ENCODE measurements at places on chromosomes 11 and 22.

DNA sequence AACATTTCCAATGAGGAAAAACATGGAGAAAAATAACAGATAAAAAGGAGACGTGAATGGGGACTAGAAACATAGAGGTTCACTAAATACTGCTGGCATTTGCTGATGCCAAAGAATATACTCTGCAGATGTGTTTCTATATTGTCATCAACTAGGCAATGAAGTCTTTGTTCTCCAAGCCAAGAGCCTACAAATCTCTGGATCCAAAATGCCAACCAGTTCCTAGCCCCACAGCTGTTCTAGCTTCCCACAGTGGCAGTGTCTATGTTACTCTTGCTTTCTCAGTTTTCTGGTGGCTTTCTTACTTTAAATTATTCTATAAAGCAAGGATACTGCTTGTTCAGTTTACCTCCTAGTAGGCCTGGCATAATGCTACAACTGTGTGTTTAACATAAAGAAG is 977.9 kb upstream of the CCDC90B start:
- DNase-seq = no peak

DNA sequence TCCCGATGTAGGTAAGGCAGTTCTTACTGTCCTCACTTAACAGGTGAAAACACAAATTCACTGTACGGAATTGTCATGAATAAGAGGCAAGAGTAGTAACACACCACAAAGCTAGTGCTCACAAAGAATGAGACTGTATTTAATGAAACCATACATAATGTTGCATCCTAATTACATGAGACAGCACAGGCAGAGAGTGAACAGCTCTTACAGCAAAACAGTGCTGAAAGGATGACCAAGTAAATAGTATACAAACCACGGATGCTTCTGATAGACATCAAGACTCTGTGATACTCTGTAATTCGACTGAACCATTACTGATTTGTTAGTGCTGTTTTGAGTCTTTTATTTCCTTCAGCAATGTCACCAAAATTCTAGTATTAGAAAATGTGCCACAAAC is 282.3 kb downstream of the TTC28 start:
- no peak for DNase-seq

DNA sequence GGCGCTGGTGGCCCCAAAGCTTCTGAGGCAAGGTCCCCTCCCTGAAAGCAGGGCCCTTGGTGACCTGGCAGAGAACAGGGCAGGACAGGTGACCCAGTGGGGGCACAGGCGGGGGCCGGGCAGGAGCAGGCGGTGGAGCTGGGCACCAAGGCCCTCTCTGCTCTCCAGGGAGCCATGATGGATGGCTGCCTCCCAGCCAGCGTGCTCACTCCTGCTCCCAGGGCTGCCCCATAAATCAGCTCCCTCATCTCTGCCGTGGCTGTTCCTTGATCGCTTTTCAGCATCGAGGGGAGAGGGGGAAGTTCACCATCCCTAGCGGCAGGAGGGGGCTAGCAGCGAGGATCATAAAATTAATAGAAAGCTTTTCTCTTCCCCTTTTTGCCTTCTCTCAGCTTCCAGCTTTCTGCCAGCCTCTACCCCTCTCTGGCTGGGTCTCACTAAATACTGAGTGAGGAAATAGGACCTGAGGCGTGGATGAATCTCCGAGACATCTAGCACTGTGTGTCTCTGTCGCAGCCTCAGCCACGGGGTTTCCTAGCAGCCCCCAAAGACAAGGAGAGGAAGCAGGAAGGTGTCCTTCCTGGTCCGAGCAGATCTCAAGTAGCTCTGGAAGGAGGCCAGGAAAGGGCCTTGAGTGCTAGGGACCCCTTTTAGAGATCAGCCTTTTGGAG is 22.2 kb upstream of the ELFN2 start:
- no peak for DNase-seq

DNA sequence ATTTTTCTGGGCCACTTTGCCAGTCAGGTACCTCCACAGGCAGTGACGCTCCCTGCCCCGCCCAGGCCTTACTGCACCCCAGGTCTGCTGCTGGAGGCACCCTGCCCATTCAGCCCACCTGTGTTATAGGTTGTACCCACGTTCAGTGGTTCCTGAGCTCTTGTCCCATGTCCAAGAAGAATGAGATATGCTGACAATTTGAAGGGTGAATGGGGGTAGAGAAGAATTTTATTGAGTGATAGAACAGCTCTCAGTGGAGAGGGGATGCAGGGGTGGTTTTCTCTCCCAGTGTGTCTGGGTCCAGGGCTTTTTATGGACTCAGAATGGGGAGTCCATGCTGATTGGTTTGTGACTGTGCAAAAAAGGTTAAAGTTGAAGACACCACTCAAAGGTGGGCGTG is 149.7 kb downstream of the LDLRAD3 start:
- no peak for DNase-seq

- no peak for DNase-seq
Measured at GRCh38 chr11:116650052-116650451, 122.7 kb downstream of the BUD13 start.

DNA sequence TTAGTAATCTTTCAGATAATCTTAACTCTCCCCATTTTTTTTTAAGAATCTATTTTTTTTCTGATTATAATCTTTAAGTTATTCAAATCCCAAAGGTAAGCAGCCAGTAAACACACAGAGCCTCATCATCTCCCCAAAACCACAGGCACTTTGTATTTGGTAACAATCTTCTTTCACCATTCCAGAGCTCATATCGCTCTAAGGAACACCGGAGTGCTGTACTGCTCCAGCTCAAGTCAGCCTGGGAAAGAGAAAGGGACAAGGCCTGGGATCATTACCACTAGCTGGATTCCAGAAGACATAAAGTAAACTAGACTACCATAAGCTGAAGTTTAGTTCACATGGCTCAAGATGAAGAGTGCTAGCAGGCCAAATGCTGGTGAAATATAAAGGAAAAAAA is 73.0 kb upstream of the APOA1 start:
- DNase-seq = no peak

DNA sequence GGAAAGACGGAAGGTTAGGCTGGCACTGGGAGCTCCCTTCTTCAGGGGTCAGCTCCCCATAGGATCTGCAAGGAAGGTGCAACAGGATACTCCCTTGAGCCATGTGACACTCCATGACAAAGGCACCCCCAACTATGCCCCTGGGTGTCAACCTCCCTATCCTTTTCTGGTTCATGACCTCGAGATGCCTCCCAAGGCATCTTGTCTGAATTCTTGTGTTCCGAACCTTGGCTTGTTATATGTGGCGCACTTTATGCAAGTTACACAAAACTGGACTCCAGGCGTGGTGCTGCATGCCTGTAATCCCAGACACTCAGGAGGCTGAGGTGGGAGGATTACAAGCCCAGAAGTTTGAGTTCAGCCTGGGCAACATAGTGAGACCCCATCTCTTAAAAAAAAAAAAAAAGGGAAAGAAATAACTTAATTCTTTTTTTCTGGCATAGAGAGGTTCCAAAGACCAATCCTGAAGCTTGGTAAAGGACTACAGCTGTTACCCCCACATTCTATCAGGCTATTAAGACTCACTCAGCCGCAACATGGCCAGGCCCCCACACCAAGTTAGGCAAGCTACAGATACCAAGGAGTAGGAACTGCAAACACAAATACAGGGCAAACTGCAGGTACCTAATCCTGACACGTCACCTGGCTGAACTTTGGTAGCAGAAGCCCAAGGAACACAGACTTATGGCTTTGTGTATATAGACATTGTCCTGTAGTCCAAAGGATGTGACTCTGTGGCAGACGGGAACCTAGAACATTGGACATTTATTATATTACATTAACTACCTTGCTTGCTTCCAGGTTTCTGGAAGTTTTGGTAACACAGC is 1.4 kb downstream of the C11orf24 start:
- DNase-seq = no peak

DNA sequence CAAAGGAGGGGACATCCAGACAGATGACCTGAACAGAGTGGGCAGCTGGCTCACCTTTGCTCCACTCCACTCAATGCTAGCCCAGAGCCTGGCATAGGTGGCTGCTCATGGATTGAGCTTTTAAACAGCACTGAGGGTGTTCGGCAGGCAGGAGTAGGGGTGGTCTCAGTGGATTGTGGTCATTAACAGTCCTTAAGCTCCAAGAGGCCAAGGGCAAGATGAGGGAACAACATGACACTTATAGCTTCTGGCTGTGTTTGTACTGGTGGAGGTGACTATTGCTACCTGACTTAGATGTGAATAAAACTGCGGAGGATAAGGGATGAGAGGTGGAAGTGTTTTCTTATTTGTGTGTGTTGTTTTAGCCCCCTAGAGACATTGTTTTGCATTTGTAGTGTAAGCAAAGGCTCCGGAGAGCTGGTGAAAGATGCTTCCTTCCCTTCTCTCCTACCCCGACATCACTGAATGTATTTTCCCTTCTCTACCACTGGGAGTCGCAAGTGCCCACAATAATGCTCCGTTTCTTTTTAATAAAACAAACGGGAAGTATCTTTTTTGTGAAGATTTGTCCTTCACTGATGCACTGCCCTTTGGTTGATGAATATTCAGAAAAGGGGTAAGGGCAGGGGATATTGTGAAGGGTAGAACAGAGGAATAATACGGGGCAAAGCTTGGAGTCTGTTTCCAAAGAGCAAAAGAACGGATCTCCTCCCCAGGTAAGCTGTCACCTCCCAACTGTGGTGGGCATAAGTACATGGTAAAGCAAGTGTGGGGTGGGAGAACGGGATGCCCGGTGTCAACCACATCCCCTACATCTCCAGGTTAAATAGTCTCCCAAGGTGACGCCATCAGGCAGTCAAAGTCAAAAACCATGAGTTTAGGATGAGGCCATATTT is 27.5 kb upstream of the MTNR1B start:
- DNase-seq = no peak

GRCh38 chr11:70633610-70634009 is 235.3 kb downstream of the CTTN start:
- no peak for DNase-seq

GRCh38 chr22:46575911-46576555 is 38.6 kb upstream of the CELSR1 start:
- no peak for DNase-seq
